ENCODE measurements at places on chromosomes 3 and 15.

DNA sequence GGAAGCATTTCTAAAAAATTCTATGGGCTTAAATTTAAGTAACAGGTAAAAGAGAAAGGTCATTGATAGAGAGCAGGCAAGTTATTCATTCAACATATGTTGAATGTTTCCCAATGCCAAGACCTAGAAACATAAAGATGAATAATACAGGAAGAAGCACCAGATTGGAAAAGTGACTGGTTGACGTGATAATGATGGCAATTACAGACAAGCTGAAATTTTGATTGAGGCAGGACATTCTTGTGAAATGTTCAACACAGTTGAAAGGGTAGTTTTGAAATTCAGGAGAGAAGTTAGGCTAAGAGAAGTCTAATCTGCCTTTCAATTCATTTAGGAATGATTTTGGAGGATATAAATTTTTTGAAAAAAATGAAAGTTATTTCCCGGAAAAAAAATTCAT is 536.3 kb upstream of the NAALADL2 start:
- DNase-seq = no peak

DNA sequence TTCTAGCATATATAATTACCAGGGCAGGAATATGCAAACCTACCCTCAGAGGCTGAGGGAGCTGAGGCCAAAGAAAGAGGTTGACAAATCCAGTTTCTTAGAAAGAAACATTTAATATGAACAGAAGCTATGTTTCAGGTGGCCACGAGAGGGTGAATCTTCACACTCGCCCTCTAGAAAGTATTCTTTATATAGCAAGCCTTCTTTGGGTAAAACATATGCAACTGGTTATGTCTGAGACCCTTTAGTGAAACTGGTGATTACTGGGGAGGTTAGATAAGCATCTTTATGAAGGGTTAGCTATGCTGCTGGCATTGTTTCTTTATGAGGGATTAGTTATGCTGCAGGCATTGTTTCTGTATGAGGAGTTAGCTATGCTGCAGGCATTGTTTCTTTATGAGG is 50.7 kb upstream of the GOLGA6L2 start:
- DNase-seq = peak; percentile 19

DNA sequence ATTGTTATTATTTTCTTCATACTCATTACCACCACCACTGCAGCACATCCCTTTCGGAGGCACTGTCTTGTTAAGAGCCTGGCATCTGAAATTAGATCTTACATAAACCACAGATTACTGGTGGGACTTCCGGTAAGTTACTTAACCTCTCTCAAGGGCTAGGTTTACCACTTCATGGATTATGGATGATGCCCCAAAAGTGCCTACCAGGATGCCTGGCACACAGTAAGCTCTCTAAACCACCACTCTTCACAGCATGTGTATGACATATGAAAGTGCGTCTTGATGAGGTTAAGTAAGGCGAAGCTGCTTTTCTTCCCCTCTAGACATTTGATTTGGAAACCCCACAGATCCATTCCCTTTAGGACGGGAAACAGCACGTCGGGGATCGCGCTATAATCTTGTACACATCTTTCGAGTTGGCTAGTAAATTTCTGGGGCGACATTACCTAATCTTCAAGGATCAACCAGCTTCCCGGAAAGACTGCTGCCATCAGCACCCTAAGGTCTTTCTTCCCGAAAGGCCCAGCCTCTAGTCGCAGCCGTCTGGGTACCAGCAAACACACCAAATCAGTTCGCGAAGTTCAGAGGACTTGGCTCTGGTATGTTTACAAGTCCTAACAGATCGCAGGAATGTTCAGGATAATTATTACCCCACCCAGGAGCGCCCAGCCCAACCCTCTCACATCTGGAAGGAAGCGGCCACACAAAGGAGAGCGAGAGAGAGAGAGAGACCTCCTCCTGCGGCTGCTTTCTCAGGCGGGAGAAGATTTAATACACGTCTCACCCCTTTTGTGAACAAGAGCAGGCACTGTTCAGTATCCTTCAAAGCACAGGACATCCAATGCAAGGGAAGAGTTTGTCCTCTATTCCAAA is 155.1 kb upstream of the FRMD4B start:
- DNase-seq = no peak

DNA sequence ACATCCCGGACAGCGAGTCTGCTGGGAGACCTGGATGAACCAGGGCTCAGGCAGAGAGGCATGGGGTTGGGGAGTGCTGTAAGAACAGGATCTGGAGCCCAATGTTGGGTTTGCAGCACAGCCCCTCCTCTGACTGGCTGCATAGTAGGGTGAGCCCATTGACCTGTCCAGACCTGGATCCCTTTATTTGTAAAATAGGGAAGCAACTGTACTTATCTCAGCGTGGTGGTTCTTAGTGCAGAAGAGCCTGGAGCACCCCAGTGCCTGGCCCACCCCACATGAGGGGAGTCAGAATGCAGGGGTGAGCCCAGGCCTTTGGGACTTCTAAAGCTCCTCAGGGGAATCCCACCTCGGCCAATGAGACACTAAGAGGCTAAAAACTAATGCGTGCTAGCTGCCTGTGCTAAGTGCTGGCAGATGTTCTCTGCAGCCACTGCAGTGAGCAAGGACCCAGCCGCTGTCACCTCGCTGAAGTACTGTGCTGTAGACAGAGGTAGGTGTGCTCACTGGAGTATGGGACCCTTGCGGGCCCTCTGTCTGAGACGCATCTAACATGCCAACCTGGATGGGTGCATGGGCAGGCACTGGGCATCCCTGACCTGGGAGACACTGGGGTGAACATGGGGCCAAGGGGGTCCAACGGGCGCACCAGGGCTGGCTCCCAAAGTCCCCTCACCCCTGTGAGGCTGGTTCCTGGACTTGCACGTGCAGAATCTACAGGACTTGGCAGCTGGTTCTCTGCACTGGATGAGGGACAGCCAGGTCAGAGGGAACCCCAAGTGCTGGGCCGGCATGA is 95.6 kb downstream of the ATP10A start:
- no peak for DNase-seq

GRCh38 chr15:98855815-98856531 is 151.6 kb downstream of the PGPEP1L start:
- DNase-seq = no peak

DNA sequence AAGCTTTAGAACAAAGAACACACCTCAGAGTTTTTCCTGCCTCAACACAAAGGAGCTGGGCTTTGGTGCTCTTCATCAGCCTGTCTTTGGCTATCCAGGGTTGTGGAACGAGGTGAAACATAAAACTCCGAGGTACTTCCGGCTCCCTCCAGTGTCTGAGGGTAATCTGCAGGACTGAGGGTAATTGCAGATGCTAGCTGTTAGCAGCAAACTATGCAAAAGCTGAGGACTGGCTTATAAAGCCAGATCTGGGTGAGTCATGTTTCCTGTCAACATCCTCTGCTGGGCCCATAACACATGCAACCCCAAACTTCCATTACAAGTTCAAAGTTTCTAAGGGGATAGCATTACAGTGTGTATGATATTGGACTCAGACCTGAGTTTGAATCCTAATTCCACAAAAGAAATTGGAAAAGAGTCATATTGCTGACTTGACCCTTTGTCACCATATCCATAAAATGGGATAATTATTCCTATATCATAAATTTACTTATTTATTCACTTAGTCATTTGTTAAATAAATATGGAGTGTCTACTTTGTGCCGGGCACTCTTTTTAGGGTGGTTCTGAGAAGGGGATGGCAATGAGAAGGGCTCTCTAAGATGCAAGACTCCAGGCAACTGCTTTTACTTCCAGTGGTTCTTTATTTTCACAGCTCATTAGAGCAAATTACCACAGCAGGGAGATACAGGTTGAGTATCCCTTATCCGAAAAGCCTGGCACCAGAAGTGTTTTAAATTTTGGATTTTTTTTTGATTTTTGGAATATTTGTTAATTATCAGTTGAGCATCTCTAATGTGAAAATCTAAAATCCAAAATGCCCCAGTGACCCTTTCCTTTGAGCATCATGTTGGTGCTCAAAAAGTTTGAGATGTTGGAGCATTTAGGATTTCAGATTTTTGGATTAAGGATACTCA is 9.5 kb upstream of the TRIM69 start:
- DNase-seq = no peak

- DNase-seq = peak; percentile 26
Measured at GRCh38 chr3:141659821-141660613, 78.1 kb upstream of the RNF7 start.

- DNase-seq = no peak
Measured at GRCh38 chr3:149579161-149579560, 78.7 kb downstream of the WWTR1 start.

DNA sequence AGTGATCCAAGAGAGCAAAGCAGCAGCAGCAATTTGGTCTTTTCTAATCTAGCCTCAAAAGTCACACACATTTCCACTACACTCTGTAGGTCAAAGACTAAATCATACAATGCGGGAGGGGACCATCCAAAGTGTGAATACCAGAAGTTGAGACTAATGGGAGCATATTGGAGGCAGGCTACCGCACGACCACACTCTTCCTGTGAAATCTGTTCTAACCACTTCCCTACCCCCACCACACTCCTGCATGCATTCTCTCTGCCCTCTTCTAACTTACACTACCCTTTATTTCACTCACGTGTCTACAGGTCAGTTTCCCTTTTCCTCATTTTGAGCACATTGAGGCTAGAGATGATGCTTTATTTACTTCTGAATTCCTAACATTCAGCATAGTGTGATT is 23.7 kb upstream of the PRTG start:
- no peak for DNase-seq

DNA sequence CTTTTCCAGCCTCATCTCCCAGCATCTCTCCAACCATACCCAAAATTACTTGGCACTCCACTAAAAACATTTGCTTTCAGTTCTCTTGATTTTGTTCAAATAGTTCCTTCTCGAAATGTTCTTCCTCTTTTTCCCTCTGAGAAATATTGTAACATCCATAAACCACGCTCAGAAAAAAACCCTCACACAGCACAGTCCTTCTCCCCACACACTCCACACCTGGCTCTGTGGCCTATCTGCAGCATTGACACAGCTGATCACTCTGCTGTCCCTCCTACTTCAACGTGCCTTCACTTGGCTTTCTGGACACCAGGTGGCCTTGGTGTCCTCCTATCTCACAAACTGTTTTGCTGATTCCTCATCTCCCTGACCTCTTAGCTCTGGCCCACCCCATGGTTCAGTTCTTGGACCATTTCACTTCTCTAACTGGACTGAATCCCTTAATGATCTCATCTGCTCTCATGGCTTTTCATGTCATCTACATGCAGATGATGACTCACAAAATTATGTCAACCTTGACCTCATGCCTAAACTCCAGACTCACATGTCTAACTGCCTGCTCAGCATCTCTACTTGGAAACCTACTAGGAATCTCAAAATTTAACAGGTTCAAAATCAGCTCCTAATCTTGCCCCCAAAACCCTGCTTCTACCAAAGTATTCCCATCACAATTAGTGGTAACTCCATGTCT is 93.3 kb downstream of the TRIM42 start:
- no peak for DNase-seq

DNA sequence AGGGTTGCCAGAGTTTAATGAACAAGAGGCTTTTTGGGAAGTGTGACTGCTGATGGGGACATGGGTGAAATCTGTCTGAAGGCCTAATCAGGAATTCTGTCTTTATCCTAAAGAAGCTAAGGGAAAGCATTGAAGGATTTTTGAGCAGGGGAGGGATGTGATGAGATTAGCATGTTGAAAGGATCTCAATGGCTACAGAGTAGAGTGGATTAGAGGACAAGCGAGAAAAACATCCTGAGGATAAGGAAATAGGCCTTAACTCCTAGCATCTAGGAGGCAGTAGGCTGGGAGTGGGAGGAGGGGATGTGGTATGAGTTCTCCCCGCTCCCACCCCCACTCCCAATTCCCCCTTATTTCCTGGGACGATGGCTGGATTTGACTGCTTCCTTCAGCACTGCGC is 35.1 kb upstream of the SNTN start:
- DNase-seq = no peak

GRCh38 chr3:181713280-181713647 is 1.5 kb downstream of the SOX2 start:
- DNase-seq = no peak

DNA sequence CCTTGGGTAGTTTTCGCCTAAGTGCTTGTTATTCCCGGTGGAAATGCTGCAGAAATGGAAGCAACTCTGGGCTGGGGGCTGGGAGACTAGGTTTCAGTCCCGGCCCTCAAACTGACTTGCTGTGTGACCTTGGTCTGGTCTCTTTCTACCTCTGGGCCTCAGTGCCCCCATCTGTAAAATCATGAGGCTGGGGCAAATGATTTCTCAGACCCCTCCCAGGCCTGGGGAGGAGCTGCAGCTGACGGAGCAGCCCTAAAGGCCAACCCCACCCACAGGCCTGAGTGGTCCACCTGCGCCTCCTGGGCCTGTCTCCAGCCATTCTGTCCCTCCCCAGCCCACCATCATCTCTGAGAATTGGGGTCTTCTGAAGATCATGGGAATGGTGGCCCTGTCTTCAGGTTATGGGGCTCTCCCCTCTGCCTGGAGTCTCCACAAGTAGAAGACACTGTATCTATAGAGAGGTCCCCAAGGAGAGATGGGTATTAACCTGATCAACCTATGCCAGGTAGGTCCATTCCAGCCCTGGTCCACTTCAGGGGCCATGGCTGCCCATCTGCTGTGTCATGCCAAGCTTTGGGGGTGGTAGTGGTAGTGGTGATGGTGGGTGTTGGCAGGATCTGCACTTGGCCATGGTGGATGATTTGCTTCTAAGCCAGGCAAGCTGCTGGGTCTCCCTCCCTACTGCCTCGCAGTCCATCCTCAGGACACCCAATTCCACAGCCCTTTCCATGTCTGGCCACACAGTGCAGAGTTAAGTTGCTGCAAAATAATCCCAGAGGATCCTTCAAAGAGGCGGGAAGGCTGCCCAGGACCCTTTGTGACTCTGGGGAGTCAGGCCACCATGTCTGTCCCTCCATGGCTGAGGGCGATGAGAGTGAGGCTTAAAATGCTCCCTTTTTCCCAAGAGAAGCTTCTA is 46.0 kb downstream of the ITGA11 start:
- DNase-seq = no peak

GRCh38 chr3:108201258-108201657 is 21.0 kb downstream of the IFT57 start:
- DNase-seq = no peak

GRCh38 chr15:87369269-87369668 is 887.3 kb downstream of the NTRK3 start:
- DNase-seq = no peak

GRCh38 chr3:193857996-193858395 is 265.0 kb downstream of the OPA1 start:
- DNase-seq = no peak

GRCh38 chr3:168539909-168540308 is 444.2 kb upstream of the GOLIM4 start:
- DNase-seq = no peak

DNA sequence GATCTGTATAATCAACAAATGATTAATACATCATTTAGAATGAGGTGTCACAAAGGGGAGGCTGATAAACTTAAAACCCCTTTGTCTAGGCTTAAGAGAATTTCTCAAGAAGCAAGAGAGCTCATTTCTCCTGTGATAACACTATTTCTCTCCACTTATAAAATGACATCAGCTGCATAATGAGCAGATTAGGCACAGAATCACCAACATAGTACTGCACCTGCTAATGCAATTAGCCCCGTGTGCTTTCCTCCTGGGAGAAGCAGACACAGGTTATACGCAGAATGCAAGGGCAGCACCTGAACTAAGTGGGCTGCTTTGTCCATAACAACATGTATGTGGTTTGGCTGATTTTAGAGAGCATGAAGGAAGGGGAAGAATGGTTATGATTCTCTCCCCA is 515.3 kb upstream of the CFAP20DC start:
- no peak for DNase-seq

- no peak for DNase-seq
Measured at GRCh38 chr3:117059956-117060270, 350.3 kb downstream of the TUSC7 start.

- DNase-seq = no peak
Measured at GRCh38 chr15:31905054-31905453, 125.3 kb upstream of the CHRNA7 start.

- no peak for DNase-seq
Measured at GRCh38 chr15:91113030-91113429, 13.0 kb downstream of the SV2B start.
